ENCODE measurements at places on chromosomes 1 and 21.

- no peak for DNase-seq
Observed at GRCh38 chr1:202278751-202279150, 63.0 kb downstream of the UBE2T start.

GRCh38 chr1:39788426-39788757, 273 bp downstream of the BMP8B start:
- no peak for DNase-seq

DNA sequence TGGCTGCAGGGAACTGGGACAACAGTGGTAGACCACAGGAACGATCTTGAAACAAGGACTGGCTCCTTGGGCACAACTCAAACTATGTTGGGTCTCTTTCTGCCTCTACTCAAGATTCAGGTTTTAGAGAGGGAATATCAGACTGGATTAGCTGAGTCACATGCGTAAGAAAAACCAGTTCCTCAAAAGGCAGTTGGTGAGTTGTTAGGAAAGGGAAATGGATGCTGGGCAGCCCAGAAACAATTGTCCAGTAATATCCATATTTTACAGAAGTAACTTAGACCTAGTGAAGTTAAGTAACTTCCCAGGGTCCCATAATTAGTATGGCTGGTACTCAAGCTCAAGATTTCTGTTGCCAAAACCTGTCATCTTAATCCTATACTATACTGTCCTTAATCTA, 27.0 kb upstream of the TMEM39B start:
- no peak for DNase-seq

- no peak for DNase-seq
Observed at GRCh38 chr1:162605225-162605927, 26.9 kb upstream of the DDR2 start.

DNA sequence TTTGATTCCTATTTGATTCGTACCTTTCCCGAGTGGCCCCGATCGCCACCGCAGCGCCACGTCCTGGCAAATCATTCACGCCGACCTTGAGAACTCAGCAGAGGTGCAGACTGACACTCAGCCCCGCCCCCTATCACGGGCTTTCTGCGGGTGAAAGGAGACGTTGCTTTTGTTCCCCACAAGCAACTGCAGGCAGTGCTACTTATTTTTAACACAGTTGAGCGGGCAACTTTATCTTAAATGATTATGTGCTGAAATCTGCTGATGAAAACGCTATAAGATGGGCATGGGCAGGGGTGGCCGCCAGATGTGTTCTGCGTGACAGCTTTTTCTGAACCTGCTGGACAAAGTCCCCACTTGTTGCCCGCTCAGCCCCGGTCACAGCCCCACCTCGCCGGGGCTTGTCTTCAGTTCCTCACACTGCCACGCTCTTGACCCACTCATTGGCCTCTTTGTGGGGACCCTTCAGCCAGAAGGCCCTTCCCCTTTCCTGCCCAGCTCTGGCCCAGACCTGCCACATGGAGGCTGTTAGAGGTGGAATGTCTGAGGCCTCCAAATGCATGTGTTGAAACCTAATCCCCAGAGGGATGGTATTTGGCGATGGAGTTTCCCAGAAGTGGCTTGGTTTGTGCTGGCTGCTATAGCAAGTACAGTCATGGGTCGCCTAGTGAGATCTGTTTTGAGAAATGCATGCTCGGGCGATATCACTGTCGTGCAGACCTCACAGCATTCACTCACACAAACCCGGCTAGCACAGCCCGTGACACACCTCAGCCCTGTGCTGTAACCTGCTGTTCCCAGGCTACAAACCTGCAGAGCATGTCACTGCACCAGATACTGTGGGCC, 15.7 kb upstream of the PDXK start:
- no peak for DNase-seq

GRCh38 chr1:78607944-78608343, 12.3 kb upstream of the IFI44L start:
- no peak for DNase-seq

GRCh38 chr1:222416001-222416791, 131.7 kb downstream of the HHIPL2 start:
- DNase-seq = no peak

DNA sequence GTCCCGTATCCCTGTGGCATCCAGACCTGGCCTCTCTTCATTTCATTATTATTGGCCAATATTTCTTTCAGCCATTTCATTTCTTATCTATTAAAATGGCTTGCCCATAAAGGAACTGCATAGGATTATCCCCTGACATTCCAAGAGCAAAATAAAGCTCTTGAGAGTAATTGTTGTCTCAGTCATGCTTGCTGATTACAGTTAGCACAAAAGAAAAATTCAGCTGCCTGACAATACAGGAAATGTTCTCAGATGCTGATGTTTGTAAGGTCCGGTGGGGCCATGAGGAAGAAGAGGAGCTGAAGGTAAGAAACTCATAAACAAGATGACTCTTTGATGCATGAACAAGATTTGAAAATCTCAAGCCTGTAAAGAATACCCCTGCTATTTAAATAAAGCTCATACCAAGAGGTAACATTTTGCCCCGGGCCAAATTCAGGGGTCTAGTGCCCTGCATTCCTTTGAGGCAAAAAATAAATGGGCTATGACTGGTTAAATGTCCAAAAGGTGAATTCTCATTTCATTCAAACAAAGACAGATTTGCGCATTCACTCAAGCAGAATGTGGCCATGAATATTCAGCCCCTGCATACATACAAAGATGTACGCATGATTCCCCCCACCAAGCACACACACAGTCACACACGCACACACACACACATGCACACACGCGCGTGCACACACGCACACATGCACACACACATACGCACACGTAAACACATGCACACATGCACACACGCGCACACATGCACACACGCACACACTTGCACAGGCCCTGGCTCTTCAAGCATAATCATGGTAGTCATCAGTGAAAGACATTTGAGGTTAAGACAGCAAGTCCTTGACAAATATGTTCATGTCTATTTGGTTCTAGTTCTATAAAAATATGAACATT, 44.8 kb downstream of the KCNJ15 start:
- DNase-seq = no peak

GRCh38 chr1:244915736-244916135, 51.4 kb upstream of the HNRNPU start:
- no peak for DNase-seq

GRCh38 chr1:9593492-9594465, 5.1 kb downstream of the TMEM201 start:
- peak; percentile 56 for DNase-seq

- no peak for DNase-seq
Observed at GRCh38 chr1:71428029-71428428, 347.2 kb upstream of the ZRANB2 start.

GRCh38 chr21:16519036-16519435, 789.3 kb downstream of the USP25 start:
- DNase-seq = no peak

GRCh38 chr1:94351481-94351880, 66.7 kb upstream of the ABCD3 start:
- DNase-seq = no peak

DNA sequence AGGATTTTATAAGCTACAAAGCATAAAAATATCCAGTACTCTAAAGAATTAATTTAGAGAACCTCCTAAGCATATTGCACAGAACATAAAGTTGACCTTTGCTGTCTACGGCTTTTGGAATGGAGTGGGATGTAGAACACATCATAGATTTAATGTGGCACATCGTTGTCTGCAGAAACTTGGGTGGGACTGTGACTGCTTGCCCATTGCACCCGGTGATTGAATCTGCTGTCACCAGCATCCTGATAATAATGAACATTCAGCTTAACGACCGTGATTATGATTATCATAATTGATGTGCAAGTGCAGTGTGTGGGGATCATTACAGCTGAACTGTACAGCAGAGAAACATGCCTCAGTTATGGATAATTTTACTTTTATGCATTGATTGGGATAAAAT, 181.9 kb downstream of the SPATA17 start:
- DNase-seq = no peak
